ENCODE measurements at places on chromosomes 2 and 18. TPM values are rescaled to one million over a fixed set of nuclear protein-coding genes. Genes with fewer than 3 reads are reported as not detected.

Gene MALL
- 4.4 TPM for total RNA-seq

Gene SH3RF3
- 8.1 TPM for total RNA-seq

Gene BUB1
- 1.6 TPM for total RNA-seq

Gene AQP12A
- total RNA-seq, result not detected

Gene MTIF2
- 25.2 TPM for total RNA-seq

Gene ONECUT2
- not detected for total RNA-seq

Gene MZT2B
- total RNA-seq, result 256 TPM

Gene UGT1A4
- not detected for total RNA-seq

Gene MTLN
- total RNA-seq, result 60.8 TPM

Gene TBR1
- total RNA-seq, result not detected

Gene ASIC4
- total RNA-seq, result 0.23 TPM

Gene SCYGR4
- total RNA-seq, result not detected

Gene FEV
- not detected for total RNA-seq

Gene SH2D6
- not detected for total RNA-seq

Gene MYCN
- total RNA-seq, result not detected

Gene KIF1A
- total RNA-seq, result under 0.01 TPM

Gene HOXD11
- not detected for total RNA-seq

Gene REG3A
- total RNA-seq, result not detected

Gene VWA3B
- total RNA-seq, result not detected

Gene ACADL
- not detected for total RNA-seq

Gene BMP10
- not detected for total RNA-seq
